ENCODE measurements at places on chromosomes 7 and 10.
A peak's percentile ranks its signal among the peaks of the same experiment; 100 is the strongest.

- no peak for DNase-seq
Measured at GRCh38 chr10:19833170-19833824, 17.1 kb downstream of the PLXDC2 start.

GRCh38 chr10:126959906-126960685 lies 54.9 kb downstream of the DOCK1 start:
- DNase-seq, result no peak

GRCh38 chr7:22156205-22156604 lies 200.7 kb downstream of the RAPGEF5 start:
- DNase-seq, result no peak

- DNase-seq, result no peak
Measured at GRCh38 chr10:59968705-59969104, 62.3 kb upstream of the CCDC6 start.

- DNase-seq, result peak; percentile 64
Measured at GRCh38 chr10:27100813-27101347, 586 bp upstream of the ANKRD26 start.

DNA sequence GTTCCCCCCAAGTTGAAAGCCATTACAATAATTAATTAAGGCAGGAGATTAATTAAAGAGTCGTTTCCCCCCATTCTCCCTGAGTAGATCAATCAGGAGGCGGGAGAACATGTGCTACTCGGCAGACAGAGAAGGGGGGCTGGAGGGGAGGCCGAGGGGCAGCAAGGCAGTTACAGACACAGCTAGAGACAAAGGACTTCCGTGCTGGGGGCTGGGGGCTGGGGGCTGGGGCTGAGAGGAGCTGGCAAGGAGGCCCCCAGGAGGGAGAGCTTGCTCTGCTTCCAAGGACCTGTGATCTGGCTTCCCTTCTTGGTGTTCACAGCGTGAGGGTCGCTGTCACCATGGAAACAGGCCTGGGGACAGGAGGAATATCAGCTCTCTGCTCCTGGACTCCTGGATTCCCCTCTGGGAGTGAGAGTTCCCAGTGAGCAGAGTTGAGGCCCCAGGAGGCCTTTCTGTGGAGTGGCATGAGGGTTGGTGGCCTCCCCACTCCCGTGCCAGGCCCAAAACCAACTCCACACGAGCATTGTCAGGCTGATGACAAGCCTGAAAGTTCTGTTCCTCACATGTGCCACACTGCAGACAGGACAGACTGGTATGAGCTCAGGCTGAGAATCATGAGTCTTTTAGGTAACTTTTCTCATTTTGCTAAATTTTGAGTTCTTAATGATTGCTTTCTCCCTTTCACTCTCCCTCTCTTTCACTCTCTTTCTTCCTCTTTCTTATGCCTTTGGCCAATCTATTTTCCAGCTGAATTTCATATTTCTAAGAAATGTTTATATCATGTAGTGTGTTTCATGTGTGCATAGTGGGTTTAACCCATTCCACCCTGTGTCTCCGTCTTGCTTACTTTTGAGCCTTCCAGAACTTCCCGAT lies 16.4 kb downstream of the FAM241B start:
- no peak for DNase-seq

DNA sequence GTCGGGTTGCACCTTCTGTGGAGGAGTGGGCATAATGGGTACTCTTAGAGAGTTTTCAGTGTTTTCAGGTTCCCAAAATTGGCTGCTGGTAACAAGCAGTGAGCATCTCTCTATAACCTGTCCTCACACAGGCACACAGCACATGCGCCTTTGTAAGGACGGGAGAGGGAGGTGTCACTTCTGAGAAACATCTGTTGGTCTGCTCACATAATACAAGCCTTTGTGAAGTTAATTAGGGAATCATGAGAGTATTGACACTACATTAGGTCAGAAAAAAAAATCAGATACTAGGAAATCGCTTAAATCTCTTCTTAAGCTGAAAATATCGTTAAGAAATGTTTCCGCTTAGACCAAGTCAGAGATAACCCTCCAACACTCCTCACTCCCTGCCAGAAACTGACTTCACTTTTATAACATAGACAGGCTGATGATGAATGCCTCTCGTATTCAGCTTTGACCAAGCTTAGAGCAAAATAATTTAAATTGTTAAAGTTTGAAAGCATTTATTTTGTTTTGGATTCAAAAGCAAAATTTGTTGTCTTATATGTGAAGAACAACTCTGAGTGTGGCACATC lies 769.7 kb downstream of the TNS3 start:
- no peak for DNase-seq

GRCh38 chr7:40944981-40945585 lies 757.8 kb downstream of the INHBA start:
- DNase-seq, result no peak
